Eye (tissue), 1 donor: ENCODE measurements at places on chromosomes 7 and 10.

- DNase-seq: no peak
These were observed 133.9 kb downstream of the C10orf105 start for GRCh38 chr10:71585564-71586290.

DNA sequence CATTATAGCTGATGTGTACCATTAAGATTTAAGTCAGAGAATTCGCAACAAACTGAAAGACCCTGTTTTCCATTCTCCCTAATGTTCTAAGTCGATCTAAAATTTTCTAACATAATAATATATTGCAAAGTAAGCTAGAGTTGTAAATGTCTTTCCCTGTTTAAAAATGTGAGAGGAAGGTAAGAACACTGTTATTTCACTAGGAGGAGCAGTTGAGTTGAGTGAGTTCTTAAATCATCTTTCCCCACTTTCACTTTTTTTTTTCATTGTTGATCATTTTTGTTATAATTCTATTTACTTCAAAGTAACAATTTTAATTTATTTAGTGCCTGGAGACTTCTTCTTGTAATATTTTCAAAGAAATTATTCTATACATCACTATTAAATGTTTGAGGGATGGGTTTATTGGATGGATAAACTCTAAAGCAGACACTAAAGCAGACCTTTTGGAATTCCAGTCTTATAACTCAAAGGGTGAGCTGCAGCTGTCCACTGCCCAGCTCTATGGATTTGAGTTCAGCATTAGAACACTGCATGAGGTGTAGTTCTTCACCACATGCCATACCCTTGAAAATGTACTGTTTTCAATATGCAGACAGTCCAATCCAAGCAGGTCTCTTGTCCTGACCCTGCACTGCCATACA is 181.3 kb upstream of the FZD1 start:
- DNase-seq: peak; percentile 60

- peak; percentile 88 for DNase-seq
These were observed 10.2 kb upstream of the CH25H start for GRCh38 chr10:89217057-89217990.

- DNase-seq: no peak
These were observed 159.2 kb upstream of the ITGB1 start for GRCh38 chr10:33117230-33117629.

GRCh38 chr7:123643495-123644441 is 11.9 kb upstream of the LMOD2 start:
- peak; percentile 36 for DNase-seq
